ENCODE measurements at places on chromosomes 2 and 18. TPM values are rescaled to one million over a fixed set of nuclear protein-coding genes. Genes with fewer than 3 reads are reported as not detected.
A peak's percentile ranks its signal among the peaks of the same experiment; 100 is the strongest.

GRCh38 chr2:28378679-28379584 is 13.7 kb upstream of the FOSL2 start:
- DNase-seq = no peak
- H3K27ac ChIP-seq = peak overlapping the region; percentile 71
- H3K27me3 ChIP-seq = peaks cover 1% of the 10 kb centered on the region
- no peak overlapping the region for H3K4me3 ChIP-seq

DNA sequence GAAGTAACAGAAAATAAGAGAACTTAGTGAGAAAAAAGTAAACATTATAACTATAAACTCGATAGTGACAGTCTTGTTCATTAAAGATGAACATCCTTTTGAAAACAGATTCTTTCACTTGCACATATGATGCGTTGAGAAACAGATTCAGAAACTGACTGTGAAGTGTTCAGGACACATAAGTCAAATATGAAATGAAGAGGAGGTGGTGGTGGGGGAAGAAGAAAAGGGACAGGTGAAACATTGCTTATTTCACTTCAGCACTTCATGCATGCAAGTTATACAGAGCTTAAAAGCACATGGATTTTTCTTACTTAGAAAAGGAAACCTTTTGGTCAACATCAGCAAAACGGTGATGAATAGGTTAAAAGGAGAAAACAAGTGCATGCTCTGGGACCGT is 42.5 kb downstream of the STAT4 start:
- peaks cover 56% of the 10 kb centered on the region for H3K4me1 ChIP-seq
- peaks cover 56% of the 10 kb centered on the region for H3K36me3 ChIP-seq
- no peak overlapping the region for H3K27ac ChIP-seq
- no peak for DNase-seq

The UGT1A8 gene
- total RNA-seq = not detected

DNA sequence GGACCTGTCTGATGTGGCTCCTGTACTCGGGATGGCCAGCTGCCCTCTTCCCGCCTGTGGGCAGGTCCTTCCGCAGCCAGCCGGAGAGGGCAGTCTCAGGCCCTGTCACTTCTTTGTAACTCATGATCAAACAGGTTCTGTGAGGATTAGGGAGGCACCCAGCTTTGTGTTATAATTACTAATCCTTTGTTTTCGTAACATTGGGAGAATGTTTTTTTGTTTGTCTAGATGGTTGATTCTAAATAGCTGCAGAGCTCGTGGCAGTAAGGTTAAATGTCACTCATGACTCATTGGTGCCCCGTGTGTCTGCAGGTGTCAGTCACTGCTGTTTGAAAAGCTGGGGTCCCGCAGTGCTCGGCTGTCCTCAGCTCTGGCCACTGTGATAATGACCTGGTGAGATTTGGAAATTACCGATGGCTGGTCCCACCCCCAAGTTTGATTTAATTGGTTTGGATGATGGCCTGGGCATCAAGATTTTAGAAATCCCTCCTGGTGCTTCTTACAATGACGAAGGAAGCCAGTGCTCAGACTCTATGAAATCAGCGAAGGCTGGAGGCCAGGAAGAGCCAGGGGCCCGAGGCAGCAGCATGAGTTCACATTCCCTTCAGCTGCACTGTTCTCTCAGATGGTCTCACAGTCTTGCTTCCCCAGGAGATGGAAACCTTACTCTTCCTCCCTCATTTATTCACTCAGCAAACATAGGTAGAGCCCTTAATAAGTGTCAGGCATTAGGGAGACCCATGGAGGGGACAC is 172.8 kb downstream of the VAPA start:
- H3K27ac ChIP-seq = no peak overlapping the region
- no peaks in the 10 kb centered on the region for H3K36me3 ChIP-seq
- H3K4me1 ChIP-seq = no peaks in the 10 kb centered on the region
- H3K4me3 ChIP-seq = no peak overlapping the region
- no peaks in the 10 kb centered on the region for H3K27me3 ChIP-seq
- DNase-seq = no peak

- DNase-seq = no peak
- H3K4me3 ChIP-seq = no peak overlapping the region
- no peaks in the 10 kb centered on the region for H3K4me1 ChIP-seq
- H3K36me3 ChIP-seq = no peaks in the 10 kb centered on the region
Measured at GRCh38 chr2:109417701-109418335, 195.9 kb downstream of the SEPTIN10 start.

- H3K27me3 ChIP-seq = peaks cover 15% of the 10 kb centered on the region
- no peaks in the 10 kb centered on the region for H3K4me1 ChIP-seq
- no peak overlapping the region for H3K27ac ChIP-seq
- peak; percentile 35 for DNase-seq
- H3K4me3 ChIP-seq = no peak overlapping the region
- H3K36me3 ChIP-seq = no peaks in the 10 kb centered on the region
Measured at GRCh38 chr2:158745067-158745865, 49.9 kb upstream of the DAPL1 start.

GRCh38 chr18:67500522-67501205 is 15.9 kb downstream of the DSEL start:
- no peak overlapping the region for H3K27ac ChIP-seq
- H3K4me1 ChIP-seq = no peaks in the 10 kb centered on the region
- H3K4me3 ChIP-seq = no peak overlapping the region
- H3K36me3 ChIP-seq = no peaks in the 10 kb centered on the region
- peaks cover 3% of the 10 kb centered on the region for H3K27me3 ChIP-seq
- no peak for DNase-seq

DNA sequence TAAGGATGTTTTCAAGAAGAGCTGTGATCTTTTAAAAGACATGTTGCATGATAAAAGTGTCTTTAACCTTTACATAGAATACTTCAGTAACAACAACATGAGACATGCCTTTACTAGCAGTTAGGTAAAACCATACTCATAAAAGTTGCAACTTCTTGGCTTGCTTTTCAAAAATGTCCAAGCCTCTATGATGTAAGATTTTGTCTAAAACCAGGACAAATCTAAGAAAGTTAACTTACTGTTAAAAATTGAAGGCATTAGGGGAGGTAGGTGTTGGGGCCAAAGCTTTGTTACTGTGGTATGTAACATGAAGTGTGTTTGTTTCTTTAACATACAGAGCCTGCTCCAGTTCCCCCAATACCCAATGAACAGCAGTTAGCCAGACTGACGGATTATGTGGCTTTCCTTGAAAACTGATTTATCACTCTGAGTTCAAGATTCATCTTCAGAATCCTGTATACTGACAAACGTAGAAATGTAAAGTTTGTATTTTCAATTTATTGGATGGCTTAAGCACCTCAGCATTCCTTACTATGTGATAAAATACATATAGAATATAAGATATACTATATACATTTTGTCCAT is 11.7 kb downstream of the COPS8 start:
- no peaks in the 10 kb centered on the region for H3K4me1 ChIP-seq
- H3K36me3 ChIP-seq = peaks cover 40% of the 10 kb centered on the region
- DNase-seq = no peak
- no peaks in the 10 kb centered on the region for H3K27me3 ChIP-seq
- H3K4me3 ChIP-seq = no peak overlapping the region
- H3K27ac ChIP-seq = no peak overlapping the region

The ELOA2 gene
- total RNA-seq = not detected

The EFEMP1 gene
- total RNA-seq = not detected

DNA sequence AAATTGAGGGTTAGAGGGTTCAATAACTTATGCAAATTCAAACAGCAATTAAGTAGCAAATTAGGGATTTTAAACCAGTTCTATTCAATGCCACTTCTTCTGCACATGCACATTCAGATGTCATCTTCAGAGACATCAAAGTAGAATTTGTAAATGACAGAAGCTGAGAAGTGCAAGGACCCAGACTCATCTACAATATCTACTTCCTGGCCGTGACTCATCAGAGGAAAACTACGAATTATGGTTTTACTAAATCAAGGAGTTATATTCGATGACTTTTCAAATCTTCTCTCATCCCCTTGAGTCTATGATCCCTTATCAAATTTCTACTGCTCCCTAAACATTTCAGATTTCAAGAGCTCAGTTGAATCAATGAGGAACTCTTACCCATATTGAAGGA is 20.0 kb upstream of the STAT4 start:
- H3K27ac ChIP-seq = no peak overlapping the region
- no peaks in the 10 kb centered on the region for H3K36me3 ChIP-seq
- no peak overlapping the region for H3K4me3 ChIP-seq
- peaks cover 30% of the 10 kb centered on the region for H3K4me1 ChIP-seq

The IGFBP2 gene
- total RNA-seq = 0.83 TPM

The CAPN10 gene
- total RNA-seq = 53.1 TPM

DNA sequence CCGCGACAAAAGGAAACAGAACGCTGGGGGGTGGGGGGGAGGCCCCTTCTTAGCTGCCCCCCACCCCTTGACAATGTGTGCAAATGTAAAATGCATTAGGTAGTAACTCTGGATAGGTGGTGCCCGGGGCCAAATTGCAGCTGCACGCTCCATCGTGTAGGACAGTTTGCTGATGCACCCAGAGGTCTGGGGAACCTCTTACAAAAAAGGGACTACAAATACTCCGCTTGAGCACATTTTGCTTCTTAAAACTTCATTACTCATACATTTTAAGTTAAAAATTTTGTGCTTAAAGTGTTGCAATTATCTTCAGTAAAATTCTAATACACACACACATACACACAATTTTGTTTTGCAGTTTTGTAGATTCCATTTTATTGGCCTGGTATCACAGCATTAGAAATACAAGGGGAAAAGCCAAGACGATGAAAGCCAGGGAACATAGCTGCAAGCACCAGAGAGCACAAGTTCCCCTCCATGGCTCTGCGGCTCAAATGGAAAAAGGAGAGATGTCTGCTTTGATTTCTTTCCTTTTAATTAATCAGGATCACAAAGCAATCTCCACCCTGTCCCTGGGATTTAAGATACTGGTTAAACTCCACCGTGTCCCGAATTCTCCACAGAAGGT is 582.1 kb downstream of the ZEB2 start:
- peaks cover 3% of the 10 kb centered on the region for H3K36me3 ChIP-seq
- no peak for DNase-seq
- peak overlapping the region; percentile 19 for H3K4me3 ChIP-seq
- no peak overlapping the region for H3K27ac ChIP-seq
- peaks cover 8% of the 10 kb centered on the region for H3K4me1 ChIP-seq

DNA sequence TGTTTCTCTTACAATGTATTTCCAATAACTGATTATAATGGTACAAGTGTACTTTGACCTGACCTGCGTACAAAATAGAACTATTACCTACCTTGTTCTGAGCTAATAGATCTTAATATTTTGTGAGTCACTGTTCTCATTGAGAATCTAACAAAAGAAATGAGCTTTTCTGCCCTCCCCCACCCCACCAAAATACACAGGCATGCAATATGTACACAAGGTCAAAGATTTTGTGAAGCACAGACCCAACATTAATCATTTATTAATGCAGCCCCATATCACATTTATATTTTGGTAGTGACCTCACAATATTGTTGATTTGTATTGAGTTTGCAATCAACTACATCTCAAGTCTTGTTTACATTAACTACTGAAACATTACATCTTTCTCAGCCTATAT is 86.5 kb downstream of the CDH20 start:
- no peak overlapping the region for H3K27ac ChIP-seq
- H3K4me3 ChIP-seq = no peak overlapping the region
- H3K4me1 ChIP-seq = no peaks in the 10 kb centered on the region
- DNase-seq = no peak
- H3K27me3 ChIP-seq = no peaks in the 10 kb centered on the region
- no peaks in the 10 kb centered on the region for H3K36me3 ChIP-seq

The MDH1B gene
- 0.08 TPM for total RNA-seq

GRCh38 chr18:33835419-33835818 is 257.4 kb downstream of the ASXL3 start:
- H3K27me3 ChIP-seq = no peaks in the 10 kb centered on the region
- H3K27ac ChIP-seq = no peak overlapping the region
- H3K4me1 ChIP-seq = no peaks in the 10 kb centered on the region
- DNase-seq = no peak
- H3K36me3 ChIP-seq = no peaks in the 10 kb centered on the region

DNA sequence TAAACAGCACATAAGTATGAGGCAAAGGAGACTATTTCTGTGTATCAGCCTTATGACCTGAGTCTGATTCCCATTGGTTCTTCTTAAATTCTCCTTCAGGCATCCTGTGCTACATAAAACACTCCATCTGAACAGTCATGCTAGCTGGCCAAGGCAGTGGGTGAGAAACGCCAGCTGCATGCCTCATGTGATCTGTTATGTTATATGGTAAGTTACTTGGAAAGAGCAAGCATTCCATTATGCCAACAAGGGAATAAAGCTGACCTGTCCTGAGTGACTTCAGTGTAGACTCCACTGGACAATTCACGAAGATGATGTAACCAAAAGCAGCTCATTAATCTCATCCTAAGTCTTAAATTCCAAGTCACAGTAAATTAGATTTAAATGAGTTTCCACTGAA is 216.5 kb upstream of the FN1 start:
- no peaks in the 10 kb centered on the region for H3K36me3 ChIP-seq
- no peak for DNase-seq

DNA sequence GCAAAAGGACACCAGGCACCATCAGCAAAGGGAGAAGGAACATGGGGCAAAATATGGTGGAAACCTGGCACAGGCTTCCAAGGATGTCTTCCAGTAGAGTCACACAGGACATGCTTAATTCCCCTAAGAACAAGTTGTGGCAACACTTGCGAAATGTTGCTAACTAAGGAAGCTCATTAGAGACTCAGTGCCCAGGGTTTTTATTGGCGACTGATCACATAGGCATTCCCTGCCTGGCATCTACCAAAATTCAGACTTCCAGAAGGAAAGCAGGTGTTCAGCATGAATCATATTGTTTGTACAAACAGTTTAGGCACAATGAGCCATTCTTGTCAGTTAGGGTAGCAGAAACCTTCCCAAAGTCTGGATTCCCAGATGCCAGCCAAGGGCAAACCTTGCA is 25.7 kb downstream of the SLC4A1AP start:
- H3K36me3 ChIP-seq = peaks cover 52% of the 10 kb centered on the region
- H3K27me3 ChIP-seq = no peaks in the 10 kb centered on the region
- no peak for DNase-seq
- no peak overlapping the region for H3K27ac ChIP-seq
- no peak overlapping the region for H3K4me3 ChIP-seq
- peaks cover 21% of the 10 kb centered on the region for H3K4me1 ChIP-seq

DNA sequence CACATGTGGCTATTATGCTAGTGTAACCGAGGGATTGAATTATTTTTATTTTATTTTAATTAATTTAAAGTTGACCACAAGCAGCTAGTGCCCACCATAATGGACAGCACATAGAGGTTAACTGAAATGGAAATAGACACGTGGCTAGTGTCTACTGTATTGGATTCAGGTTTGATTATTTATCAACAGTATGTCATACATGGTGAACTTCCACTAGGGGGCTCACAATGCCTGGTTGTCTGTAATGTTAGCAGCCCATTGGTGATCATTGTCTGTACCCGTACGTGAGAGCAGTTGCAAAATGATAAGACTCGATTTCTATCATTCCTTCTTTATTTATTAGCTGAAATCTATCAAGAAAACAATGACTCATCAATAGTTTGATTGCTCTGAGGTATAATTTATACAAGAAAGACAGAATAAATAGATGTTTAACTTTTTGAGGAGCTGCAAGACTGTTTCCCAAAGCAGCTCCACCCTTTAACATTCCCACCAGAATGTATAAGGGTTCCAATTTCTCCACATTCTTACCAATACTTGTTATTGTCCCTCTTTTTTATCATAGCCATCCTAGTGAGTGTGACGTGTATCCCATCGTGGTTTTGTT is 76.5 kb downstream of the CYBRD1 start:
- peak; percentile 47 for DNase-seq
- no peaks in the 10 kb centered on the region for H3K36me3 ChIP-seq
- no peak overlapping the region for H3K27ac ChIP-seq
- peaks cover 14% of the 10 kb centered on the region for H3K27me3 ChIP-seq
- no peak overlapping the region for H3K4me3 ChIP-seq
- H3K4me1 ChIP-seq = no peaks in the 10 kb centered on the region

The ALPG gene
- total RNA-seq = not detected

- no peaks in the 10 kb centered on the region for H3K4me1 ChIP-seq
- no peak for DNase-seq
- H3K36me3 ChIP-seq = no peaks in the 10 kb centered on the region
- H3K27ac ChIP-seq = no peak overlapping the region
- no peaks in the 10 kb centered on the region for H3K27me3 ChIP-seq
Measured at GRCh38 chr18:34261865-34262780, 37.4 kb upstream of the NOL4 start.

All from activated CD4-positive, alpha-beta memory T cell treated with anti-CD3 and anti-CD28 coated beads, Interleukin-2, amount 10 ng/mL, durations not matched to agents 7 days and 5 days (primary cell).